ENCODE measurements at places on chromosomes 2 and 18.
A peak's percentile ranks its signal among the peaks of the same experiment; 100 is the strongest.

DNA sequence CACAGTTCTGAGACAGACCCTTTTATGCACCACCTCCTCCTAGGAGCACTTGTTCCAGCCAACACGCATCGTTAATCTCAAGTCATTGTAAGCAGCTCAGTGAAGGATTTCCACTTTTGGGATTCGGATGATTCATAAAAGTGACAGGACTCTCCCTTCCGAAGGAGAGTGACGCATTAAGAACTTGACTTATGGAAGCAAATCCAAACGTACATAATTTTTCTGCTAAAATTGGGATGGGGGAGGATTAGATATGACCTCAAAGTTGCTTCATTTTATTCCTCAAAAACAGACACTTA is 165.7 kb downstream of the TWIST2 start:
- no peak for DNase-seq

DNA sequence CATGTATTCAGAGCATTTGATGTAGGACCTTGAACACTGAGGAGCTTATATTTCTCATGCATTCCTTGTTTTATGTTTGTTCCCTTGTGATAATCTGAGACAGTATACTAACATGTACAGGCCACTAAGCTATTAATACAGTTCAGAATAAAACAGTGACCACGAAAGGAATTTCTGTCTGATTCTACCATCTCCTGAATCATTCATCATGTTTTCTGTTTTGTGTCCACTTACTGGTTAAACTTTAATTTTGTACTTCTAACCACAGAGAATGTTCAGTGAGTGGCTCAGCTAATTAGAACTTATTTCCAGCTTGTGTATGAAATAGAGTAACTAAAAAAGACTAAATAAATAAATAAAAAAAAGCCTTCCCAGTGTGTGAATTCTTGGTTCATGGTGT is 110.4 kb downstream of the LRP1B start:
- DNase-seq: no peak

GRCh38 chr2:99106913-99107312 is 34.6 kb upstream of the C2orf15 start:
- no peak for DNase-seq

GRCh38 chr18:55322178-55322735 is 265.7 kb downstream of the TCF4 start:
- peak; percentile 55 for DNase-seq

GRCh38 chr2:85662899-85663593 is 5.0 kb downstream of the SFTPB start:
- DNase-seq: no peak

- no peak for DNase-seq
These were observed 40.3 kb downstream of the UXS1 start for GRCh38 chr2:106153781-106154180.

GRCh38 chr18:24819141-24819890 is 358.9 kb downstream of the HRH4 start:
- no peak for DNase-seq
